T-helper 2 cell treated with Interferon-gamma antibody and Interleukin-4, amounts not matched to agents 5 μg/mL and 100 μg/mL, for 36 hours (primary cell): ENCODE measurements at places on chromosomes 5 and 9.

DNA sequence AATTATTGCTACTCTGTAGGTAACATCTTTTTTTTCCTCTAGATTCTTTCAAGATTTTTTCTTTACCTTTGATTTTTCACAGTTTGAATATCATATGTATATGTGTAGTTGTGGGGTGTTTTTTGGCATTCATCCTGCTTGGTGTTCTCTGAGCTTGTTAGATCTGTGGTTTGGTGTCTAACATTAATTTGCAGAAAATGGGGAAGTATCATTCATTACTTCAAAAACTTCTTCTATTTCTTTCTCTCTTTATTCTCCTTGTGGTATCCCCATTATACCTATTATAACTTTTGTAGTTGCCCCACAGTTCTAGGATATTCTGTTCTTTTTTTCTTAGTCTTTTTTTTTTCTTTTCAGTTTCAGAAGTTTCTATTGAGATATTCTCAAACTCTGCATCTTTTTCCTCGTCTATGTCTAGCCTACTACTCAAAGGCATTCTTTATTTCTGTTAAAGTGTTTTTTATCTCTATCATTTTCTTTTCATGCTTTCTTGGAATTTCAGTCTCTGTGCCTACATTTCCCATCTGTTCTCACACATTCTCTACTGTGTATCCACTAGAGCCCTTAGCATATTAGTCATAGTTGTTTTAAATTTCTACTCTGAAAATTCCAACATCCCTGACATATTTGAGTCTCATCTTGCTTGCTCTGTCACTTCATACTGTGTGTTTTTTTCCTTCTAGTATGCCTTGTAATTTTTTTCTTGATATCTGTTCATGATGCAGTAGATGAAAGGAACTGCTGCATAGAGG, 60.1 kb upstream of the GNA14 start:
- no peak for DNase-seq

GRCh38 chr9:4382722-4383317, 83.0 kb upstream of the GLIS3 start:
- DNase-seq, result no peak

GRCh38 chr9:36895744-36896260, 138.3 kb downstream of the PAX5 start:
- DNase-seq, result no peak

DNA sequence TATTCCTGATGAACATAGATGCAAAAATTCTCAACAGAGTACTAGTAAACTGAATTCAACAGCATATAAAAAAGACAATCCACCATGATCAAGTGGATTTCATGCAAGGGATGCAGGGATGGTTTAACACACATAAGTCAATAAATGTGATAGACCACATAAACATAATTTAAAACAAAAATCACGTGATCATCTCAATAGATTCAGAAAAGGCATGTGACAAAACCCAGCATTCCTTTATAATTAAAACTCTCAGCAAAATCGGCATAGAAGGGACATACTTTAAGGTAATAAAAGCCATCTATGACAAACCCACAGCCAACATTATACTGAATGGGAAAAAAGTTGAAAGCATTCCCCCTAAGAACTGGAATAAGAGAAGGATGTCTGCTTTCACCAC, 166.9 kb upstream of the TRIM32 start:
- DNase-seq, result no peak

DNA sequence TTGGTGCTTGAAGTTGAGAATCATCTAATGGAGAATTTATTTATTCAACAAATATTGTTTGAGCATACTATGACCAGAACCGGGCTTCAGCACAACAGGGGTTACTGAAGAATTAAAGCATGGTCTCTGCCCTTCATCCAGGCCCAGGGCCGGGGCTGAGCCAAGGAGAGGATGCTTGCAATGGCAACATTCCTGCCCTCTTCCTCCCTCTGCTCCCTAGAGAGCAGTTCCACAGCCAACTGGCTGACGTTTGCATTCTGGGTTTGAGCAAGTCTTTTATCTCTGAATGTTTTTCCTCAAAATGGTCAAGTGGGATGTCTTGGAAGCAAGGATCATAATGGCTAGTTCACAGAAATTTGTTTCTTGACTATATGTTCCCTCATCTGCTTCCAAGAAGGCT, 80.7 kb downstream of the GLDC start:
- no peak for DNase-seq

DNA sequence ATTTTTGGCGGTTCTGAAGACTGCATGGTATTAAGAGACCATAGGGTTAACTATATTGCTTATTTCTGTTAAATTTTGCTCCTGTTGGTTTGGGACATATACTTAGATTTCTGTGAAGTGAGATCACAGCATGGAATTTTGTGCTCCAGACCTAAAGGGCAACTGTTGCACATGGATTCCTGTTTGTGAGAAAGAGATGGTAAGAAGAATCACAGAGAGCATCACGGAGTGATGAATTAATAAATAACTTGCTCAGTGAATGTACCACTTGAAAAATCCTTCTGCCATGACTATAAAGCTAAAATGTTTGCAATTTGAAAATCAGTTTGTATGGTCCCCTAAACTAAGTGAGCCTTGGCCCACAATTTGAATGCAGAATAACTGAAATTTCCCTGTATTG, 4.5 kb downstream of the PSAT1 start:
- DNase-seq, result no peak

DNA sequence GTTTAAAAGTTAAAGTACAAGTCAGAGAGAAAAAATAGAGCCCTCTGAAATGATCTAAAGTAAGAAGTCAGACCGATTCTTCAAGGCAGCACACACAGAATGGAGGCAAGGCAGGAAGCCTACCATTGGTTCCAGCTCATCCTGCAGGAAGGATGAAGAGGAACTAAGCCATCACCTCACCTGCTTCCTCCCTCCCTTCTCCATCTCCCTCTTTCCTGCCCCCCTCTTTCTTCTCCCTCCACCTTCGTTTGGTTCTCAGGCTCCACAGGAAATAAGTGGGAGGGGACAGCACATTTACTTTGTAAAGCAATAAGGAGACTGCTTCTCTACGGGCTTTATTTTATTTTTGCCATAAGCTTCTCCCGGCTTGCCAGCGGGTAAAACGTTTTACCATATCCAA, 213.4 kb downstream of the TRIM32 start:
- DNase-seq, result no peak

DNA sequence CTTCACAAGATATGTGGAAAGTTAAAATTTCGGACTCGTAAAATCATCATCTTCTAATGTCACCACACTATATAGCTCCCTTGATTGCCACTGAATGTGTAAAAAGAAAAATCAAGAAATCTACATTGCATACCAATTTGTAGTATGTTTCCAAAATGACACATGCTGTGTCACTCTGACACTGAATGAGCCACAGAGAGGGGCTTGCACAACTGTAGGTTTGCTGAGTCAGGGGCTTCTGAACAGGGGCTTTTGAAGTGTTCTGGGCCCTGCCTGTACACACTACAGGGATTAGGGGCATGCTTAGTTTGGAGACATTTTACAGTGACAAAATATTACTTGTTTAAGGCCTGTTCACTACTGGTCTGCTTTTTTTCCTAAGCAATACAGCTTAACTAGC, 234.4 kb upstream of the GRAMD2B start:
- DNase-seq, result no peak

DNA sequence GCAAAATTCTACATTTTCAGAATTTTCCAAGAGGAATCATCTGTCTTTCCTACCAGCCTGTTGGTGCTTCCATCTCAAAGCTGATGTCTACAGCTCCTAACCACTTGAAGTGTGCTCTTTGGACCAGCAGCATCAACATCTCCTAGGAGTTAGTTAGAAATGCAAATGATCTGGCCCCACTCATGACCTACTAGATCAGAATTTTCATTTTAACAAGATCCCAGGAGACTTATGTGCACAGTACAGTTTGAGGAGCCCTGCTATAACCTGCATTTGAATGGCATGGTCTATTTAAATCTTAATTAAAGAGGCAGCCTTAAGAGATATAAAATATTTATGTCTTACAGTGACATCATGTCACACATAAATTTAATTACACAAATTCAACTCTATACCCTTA, 33.8 kb downstream of the ITK start:
- DNase-seq, result no peak
